ENCODE measurements at places on chromosomes 2 and 18.

- peak; percentile 99 for DNase-seq
Observed at GRCh38 chr2:218710687-218711549, at the start of gene TTLL4. TSS of gene TTLL4 (plus strand) at chr2:218710835. CDS start at chr2:218737677, 26,842 bp downstream.

DNA sequence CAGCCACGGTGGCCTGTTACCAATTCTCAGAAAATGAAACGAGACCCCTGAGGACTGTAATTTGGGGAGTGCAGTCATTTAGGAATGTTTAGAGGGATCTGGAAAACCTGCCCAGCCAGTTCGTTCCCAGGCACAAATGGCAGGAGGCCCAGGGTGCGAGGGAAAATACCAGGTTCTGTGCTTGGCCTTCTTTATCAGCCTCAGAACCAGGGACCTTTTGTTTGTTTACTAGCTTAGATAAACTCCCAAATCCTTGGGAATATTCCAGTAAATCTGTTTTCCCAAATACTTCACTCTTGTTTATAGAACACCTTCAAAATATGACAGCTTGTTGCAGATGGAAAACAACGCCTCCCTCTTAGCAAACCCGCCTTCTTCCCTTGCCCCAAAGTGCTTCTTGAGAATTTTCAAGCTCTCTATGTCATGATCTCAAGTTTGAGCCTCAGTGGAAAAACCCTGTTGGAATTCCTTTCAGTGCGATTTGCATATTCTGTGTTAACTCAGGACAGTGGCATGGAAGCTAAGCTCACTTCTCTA is 400.3 kb upstream of the SMIM21 start:
- no peak for DNase-seq

DNA sequence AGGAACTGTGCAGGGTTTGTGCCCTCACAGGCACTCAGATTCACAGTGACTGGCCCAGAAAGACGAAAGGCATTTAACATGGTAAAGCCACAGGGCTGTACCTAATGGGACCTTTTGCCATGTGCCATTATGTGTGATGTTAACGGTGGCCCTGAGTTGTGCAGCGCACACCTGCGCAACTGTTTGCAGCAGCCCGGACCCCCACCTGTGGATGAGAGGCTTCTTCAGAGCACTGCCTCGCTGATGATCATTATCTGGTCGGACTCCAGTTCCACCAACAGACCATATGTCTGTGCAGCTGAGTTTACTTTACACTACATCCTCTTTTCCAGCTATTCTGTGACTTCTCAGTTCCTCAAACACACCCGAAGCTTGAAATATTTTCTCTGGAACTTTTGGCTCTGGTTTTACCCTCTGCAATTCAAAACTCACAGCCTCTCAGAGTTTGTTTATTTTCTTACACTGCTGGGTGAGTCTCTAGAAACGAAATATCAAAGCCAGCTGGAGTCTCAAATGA is 35.6 kb upstream of the UBE2F start:
- DNase-seq = no peak

DNA sequence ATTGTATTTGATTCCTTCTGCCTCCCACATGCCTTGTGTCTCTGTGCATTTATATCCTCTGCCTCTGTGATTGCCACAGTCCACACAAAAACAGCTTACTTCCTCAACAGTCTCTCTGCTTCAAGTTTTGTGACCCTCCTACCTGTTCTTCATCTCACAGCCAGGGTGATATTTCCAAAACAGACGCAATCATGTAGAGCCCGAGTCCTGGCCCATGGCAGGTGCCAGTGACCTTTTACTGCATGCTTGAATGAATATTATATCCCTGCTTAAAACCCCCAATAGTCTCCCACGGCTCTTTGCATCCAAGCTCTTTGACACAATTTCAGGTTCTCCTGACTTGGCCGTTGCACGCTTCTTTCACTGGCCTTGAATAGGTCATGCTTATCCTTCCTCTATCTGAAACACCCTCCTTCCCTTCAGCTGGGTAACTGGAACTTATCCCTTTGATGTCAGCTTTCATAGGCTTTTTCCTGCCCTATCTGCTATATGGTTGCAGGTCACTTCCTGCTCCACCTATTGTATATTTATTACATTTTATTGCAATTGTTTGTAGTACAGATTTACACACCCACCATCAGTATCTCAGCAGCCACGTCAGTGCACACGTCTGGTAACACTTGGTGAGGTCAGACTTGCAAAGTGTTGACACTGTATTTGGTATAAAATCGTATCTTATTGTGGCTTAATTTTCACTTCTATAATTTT is 29.7 kb upstream of the IL1B start:
- DNase-seq = no peak

- DNase-seq = no peak
Observed at GRCh38 chr18:79275992-79276391, 119.7 kb upstream of the NFATC1 start.

GRCh38 chr2:234450431-234451124 is 46.3 kb downstream of the ARL4C start:
- no peak for DNase-seq
